ENCODE measurements at places on chromosomes 12 and 14.

- no peak for DNase-seq
Observed at GRCh38 chr12:2691345-2692071, 103.3 kb upstream of the FKBP4 start.

- no peak for DNase-seq
Observed at GRCh38 chr12:1501001-1501400, 93.4 kb downstream of the FBXL14 start.

DNA sequence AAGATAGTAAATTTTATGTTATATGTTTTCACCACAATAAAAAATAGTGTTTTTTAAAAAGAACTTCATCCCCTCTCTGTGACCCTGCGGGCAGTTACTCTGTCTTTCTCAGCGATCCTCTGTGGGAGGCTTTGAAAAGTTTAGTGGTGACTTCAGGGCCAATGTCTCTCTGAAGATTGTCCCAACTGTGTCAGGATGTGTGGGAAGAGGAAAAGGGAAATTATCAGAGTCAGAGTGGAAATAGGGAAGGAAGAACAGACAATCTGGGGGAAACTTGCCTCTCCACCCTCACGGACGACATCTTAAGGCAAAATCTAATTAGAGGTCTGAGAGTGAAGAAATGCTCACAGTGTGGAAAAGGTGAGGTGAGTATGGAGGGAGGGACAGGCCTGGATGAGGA is 3.5 kb upstream of the OR10P1 start:
- DNase-seq, result no peak

DNA sequence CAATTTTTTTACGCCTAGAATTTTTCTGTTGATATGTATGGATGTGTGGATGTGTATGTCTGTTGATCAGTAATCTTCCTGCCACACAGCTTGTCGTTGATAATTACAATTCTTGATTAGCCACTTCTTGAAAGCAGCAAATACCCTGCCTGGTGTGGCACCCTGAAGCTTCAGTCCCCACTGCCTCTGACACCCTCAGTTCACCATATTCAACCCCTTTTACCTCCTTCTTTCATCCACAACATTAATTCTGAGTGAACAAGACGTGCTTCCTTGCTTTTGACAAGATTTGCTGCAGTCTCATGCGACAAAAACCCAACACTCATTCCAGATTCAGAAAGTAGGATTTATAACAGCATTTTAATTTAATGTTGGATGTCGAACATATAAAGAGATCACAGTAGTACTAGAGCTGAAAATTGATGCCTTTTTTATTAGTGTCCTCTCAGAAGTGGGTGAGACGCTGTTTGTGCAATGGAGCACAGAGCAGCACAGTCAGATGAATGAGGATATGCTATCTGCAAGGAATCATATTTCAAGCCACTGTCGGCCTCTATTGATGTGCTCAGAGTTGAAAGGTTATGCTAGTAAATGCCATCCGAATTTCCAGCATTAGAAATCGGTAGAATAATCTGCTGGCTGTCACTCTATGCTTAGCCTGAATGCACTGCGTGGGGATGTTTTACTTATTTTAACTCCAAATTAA is 383.7 kb downstream of the EGLN3 start:
- no peak for DNase-seq

GRCh38 chr12:12358528-12358927 is 1.6 kb downstream of the BORCS5 start:
- DNase-seq, result no peak

GRCh38 chr12:14954269-14954668 is 7.1 kb downstream of the ARHGDIB start:
- no peak for DNase-seq

GRCh38 chr14:94989946-94990345 is 167.4 kb downstream of the DICER1 start:
- no peak for DNase-seq

- peak; percentile 44 for DNase-seq
Observed at GRCh38 chr12:25436206-25437030, 116.7 kb downstream of the LMNTD1 start.

DNA sequence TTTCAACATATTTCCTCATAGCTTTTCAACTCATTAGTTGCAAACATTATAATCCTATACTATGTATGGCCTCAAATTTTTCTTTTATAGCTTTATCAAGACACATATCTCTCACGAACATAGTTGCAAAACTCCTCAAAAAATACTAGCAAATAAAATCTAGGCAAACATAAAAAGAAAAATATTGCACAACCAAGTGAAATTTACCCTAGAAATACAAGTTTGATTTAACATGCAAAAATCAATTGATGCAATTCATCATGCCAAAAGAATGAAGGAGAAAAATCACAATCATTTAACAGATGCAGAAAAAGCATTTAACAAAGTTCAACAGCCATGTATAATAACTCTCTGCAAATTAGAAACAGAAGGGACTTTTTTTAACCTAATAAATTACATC is 33.3 kb upstream of the KCNH5 start:
- no peak for DNase-seq

- no peak for DNase-seq
Observed at GRCh38 chr14:72743626-72744025, 150.3 kb downstream of the DPF3 start.

DNA sequence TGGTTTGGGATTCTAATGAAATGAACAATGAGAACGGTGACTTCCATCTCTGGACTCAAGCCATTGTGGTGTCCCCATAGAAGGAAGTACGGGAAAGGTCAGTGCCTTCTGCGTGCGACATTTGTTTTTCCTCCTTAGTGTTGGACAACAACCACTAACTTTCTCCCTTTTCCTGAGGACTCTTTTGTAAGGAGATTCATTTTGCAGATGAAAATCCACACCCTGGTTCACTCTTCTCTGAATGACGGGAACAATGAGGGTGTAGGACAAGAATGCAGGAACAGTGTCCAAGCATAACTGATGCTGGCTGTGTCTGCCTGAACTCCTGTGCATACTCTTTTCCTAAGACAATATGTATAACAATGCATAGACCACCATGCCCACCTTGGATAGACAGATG is 176.4 kb downstream of the STXBP6 start:
- no peak for DNase-seq

DNA sequence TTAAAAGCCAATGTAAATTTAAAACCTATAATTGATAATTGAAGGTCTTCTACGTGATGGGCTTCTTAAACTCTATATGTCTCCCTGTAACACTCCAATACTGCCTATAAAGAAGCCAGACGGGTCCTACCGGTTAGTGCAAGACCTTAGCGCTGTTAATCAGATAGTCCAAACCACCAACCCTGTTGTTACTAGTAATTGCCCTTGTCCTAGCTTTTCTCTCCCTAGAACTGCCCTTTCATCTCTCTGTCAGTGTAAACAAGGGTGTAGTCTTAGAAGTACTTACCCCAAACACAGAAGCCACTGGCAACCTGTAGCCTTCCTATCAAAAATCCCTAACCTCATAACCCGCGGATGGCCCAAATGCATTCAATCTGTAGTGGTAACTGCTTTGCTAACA is 243.0 kb upstream of the DIO3 start:
- no peak for DNase-seq

DNA sequence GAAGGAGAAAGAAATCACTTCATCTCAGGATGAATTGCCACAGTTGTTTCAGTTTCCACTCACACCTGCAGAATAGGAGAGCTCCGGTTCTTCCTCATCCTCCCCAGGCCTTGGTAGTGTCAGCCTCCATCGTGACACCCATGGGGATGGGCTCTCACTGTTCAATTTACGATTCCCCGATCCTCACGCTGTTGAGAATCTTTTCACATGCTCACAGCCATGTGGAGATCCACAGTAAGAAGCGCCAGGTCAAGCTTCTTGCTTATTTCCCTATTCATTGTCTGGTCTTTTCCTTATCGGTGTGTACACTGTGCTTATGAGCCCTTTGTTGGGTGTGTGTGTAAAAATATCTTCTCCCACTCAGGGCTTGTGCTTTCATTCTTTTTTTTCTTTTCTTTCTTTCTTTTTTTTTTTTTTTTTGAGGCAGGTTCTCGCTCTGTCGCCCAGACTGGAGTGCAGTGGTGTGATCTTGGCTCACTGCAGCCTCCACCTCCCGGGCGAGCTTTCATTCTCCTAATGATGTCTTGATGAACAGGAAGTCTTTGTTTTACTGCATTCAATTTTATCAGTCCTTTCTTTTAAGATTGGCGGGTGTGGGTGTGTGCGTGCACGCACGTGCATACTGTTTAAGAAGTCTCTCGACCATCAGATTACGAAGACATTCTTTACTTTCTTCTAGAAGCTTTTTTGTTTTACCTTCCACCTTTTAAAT is 21.5 kb downstream of the RIN3 start:
- DNase-seq, result no peak

- peak; percentile 78 for DNase-seq
Observed at GRCh38 chr12:118052324-118053070, 8.5 kb downstream of the WSB2 start.

DNA sequence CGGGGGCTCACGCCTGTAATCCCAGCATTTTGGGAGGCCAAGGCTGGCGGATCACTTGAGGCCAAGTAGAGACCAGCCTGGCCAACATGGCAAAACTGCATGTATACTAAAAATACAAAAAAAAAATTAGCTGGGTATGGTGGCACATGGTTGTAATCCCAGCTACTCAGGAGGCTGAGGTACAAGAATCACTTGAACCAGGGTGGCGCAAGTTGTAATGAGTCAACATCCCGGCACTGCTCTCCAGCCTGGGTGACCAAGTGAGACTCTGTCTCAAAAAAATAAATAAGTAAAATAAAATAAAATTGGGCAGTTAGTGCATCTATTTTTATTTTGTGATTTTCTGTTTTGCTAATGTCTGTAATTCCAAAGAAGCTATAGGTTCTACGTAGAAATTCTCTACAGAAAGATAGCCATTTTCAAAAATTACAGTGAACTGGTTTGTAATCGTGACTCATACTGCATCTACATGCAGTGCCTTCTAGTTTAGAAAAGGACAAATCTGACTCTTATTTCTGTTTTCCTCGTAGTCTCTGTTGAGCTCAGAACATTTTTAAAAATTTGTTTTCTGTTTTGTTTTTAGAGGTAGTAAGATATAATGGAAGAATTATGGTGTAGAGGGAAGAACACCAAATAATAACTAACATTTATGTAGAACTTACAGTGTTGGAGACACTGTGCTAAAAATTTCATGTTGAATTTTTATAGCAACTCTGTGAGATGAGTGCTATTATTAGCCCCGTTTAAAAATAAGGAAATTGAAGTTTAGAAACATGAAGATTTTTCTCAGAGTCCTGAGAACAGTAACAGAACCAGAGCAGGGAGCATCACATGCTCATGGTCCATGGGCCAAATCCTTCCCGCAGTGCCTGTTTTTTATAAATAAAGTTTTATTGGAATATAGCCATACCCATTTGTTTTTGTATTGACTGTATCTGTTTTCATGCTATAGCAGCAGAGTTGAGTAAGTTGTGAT is 201.2 kb downstream of the SYNE2 start:
- no peak for DNase-seq

- DNase-seq, result no peak
Observed at GRCh38 chr14:103520657-103521437, 1.8 kb downstream of the CKB start.

DNA sequence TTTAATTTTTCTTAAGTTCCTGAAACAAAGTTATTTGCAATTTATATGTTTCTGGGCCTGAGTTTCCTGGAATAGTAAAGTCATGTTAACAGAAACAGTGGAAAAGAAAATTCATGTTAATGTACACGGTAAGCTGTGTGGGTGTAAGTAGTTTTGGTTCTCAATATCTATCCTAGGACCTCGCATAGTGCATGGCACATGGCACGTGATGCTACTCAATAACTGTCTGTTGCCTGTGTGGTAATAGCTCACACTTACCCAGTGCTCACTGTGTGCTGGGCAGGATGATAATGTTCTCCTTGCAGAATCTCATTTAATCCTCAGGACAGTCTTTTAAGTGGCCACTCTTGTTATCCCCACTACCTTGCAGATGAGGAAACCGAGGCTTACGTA is 100.7 kb downstream of the DUSP16 start:
- DNase-seq, result no peak

DNA sequence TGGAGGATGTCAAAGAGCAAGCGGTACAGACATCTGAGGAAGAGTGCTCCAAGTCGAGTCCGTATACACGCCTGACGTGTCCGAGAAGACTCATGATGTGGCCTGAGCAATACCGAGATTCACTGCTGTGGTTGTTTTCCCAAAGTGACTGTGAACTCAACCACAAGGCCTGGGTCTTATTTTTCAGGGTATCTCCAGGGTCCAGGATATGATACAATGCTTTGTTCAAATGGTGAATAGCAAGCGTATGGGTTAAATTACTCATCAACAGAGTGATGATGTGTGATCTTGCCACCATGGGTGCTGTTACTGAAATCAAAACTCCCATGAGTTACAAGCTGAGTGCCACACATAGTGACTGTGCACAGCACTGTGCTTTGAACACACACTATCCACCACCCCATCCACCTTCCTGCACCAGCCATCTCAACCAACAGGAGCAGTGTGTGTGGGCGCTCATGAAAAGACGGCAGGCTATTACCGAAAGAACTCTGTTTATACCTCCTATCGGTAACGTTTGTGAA is 109.6 kb downstream of the BCAT1 start:
- DNase-seq, result peak; percentile 64

- no peak for DNase-seq
Observed at GRCh38 chr12:45745861-45746277, 16.4 kb downstream of the ARID2 start.

GRCh38 chr12:92063641-92064040 is 82.0 kb downstream of the BTG1 start:
- DNase-seq, result no peak

- DNase-seq, result no peak
Observed at GRCh38 chr12:117646520-117646919, 285.1 kb upstream of the NOS1 start.

GRCh38 chr12:64636856-64637255 is 26.6 kb downstream of the RASSF3 start:
- DNase-seq, result no peak

DNA sequence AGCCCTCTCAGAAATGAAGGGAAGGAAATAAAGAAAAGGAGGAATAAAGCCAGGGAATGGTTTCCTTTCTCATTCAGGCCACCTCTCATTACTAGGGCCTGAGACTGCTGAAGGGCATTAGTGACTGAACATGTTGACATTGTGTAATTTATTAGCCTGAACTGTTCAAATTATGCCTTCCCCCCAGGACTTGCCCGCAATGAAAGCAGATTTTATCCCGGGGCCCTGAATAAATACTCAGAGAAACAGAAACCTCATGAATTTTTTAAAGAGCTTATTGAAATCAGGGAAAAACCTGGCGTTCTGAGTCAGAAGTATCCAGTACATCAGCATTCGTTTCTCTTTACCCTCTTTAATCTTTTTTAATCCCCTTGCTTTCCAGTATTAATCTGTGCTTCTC is 35.9 kb upstream of the WSCD2 start:
- DNase-seq, result no peak

- no peak for DNase-seq
Observed at GRCh38 chr14:98290596-98290995, 981.4 kb downstream of the BCL11B start.

DNA sequence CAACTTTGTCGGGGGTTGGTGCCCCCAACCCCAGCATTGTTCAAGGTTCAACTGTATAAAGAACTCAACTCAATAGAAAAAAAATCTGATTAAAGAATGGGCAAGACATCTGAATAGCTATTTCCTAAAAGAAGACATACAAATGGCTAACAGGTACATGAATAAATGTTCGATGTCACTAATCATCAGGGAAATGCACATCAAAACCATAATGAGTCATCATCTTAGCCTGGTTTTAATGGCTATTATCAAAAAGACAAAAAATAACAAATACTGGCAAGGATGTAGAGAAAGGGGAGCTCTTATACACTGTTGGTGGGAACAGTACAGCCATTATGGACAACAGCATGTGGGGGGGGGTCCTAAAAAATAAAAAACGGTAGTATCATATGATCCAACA is 28.7 kb downstream of the NPAS3 start:
- DNase-seq, result no peak
